ENCODE measurements at places on chromosomes 5 and 9.

DNA sequence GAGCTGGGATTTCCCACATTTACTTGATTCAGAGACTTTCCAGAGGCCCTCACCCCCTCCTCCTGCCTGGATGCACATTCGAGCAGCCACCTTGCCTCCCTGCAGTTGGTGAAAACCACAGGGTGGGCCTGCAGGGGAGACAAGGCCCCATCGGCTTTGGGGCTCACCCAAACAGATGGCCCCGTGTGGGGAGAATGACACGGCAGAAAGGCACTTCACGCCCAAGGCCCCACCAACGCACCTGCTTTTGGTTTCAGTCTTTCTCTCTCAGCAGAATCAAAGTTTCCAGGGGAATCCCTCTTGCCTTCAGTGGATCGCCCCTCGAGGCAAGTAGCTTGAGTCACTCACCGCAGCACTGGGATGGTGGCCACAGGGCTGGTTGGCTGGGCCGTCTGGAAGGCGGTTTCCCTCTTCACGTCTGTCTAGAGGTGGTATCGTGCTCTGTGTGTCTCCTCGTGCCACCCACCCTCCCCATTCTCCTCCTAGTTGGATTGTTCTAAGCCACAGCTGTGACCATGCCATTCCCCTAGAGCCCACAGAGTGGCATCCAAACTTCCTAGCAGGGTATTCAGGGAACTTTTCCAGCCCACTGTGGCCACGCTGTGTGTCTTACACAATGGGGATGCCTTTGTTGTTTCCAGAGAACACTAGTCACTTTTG, 31.8 kb downstream of the SEC61B start:
- peak; percentile 75 for DNase-seq

DNA sequence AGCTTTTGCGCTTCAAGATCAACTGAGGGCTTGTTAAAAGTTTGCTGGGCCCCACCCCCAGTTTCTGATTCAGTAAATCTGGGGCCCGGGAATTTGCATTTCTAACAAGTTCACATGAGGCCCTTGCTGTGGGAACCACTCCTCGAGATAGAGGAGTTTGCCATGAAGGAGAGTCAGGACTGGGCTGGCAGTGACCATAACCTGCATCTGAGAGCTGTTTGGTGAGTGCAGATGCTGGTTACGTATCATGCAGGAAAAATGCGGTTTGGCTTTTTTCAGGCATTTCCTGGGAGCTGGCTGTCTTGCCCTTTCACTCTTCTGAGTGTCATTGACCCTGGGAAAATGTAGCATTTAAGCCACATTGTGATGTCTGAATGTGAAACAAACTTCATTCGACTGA, 9.4 kb upstream of the ANGPTL2 start:
- DNase-seq: no peak

DNA sequence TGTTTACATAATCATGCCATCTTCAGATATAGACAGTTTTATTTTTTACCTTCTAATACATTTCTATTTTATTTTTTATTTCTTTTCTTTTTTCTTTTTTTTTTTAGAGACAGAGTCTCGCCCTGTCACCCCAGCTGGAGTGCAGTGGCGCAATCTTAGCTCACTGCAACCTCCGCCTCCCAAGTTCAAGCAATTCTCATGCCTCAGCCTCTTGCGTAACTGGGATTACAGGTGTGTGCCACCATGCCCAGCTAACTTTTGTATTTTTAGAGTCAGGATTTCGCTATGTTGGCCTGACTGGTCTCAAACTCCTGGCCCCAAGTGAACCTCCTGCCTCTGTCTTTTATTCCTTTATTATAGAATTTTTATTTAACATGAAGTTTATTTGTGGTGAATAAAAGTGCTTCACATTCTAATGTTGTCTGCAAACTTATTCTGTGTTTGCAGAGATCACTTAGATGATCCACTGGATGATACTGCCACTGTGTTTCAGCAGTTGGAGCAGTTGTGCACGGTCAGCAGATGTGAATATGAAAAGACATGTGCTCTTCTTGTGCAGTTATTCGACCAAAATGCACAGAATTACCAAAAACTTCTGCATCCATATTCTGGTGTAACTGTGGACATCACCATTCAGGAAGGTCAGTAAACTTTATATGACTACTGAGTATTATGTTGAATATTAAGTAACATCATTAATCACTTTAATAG, 62.2 kb downstream of the RANBP17 start:
- no peak for DNase-seq

DNA sequence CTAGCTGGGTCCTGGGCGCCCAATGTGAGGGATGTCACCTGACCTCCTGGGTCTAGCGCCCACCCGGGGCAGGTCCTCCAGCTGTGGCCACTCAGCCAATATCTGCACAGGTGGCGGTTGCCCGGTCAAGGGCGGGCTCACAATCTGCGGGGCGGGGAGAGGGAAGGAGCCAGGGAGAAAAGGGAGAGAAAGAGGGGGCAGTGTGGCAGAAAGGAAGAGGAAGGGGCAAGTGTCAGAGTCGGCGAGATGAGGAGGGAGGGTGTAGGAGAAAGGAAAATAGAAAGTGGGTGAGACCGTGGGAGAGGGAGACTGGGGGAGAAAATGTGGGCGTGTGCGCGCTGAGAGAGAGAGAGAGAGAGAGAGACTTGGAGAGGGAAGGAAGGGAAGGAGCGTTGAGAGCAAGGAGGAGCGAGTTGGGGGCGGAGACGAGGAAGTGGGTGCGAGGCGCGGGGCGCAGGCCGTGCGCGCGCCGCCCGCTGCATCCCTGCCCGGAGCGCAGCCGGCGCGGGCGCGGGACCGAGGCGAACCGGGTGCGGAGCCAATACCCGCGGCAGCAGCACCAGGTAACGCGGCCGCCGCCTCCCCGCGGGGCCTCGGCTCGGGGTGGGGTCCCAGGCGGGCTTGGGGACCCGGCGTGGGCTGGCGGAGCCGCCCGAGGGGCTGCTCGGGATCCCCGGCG, at the start of gene HRH2:
Gene HRH2 (plus strand): TSS at position 479 of the 679 bp plus-strand sequence. CDS start 25,163 bp downstream, outside the sequence.
- DNase-seq: no peak

DNA sequence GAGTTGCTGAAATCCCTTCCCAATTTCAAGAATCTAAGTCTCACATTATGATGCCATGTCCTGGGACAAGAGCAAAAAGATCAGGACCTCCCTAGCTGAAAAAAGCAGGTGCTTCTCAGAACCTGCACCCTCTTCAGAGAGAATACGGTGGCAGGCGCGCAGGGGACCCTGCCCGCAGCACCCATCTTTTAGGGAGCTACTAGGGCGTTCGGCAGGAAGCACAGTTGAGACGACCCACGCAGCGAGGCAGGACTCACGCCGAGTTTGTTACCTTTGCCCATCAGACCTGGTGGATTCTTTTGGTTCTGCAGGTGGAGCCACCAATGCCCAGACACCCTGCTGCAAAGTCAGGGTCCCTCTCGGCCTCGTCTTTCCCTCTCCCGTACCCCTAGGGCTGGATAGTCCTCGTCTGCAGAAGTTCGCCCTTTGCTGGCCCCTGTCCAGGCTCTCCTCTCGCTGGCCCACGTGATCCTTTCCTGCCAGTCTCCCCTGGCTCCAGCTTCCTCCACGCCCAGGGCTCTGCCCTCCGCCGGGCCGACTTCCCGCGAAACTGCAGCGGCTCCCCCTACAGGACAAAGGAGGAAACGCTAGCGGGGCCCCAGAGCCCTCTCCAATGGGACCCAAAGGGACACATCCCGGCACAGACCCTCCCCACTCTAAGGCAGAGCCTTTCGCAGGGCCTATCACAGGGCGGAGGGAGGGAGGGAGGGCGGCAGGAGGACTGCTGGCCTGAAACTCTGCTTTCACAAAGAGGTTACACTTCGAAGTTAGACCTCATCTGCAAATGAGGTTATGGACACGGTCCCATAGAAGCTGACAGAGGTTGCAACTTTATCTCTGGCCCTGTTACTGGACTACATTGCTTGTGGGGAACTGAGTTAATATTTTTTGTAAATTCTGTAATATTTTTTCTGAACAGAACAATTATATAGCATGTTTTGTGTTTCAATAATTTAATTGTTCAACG, 28.8 kb downstream of the TMEM174 start:
- DNase-seq: peak; percentile 57

DNA sequence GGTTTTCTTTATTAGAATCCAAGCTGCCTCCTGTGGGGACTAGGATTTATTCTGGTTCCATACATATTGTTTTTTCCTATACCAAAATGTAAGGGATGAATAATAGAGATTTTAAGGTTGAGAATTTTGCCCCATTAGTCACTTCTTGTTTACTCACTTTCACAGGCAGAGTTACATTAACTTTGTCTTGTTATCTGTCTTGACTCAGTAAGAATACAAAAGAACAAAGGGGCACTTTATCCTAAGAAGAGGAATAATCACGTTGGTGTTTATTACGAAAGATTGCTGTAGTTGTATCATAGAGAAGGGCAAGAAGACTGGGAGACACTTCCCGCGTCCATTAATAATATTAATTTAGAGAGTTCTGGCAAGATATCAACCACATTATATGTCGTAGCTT, 599.7 kb upstream of the FTMT start:
- no peak for DNase-seq

DNA sequence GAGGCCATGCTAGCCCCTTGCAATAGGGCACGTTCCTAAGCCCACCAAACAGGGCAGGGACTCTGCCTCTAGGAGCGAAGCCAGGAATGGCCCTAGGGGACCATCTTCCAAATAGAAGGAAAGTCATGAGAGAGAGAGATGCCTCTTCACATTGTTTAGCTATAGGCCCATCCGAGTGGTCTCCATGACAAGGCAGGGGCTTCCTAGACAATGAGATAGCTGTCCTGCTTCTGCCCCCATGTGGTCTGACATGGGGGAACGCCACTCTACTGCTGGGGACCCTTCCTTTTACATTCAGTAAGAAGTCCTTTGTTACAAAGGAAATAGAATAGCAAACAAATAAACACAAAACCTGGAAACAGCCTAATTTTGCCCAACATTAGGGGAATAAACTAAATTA, 17.9 kb upstream of the KIF4B start:
- no peak for DNase-seq

DNA sequence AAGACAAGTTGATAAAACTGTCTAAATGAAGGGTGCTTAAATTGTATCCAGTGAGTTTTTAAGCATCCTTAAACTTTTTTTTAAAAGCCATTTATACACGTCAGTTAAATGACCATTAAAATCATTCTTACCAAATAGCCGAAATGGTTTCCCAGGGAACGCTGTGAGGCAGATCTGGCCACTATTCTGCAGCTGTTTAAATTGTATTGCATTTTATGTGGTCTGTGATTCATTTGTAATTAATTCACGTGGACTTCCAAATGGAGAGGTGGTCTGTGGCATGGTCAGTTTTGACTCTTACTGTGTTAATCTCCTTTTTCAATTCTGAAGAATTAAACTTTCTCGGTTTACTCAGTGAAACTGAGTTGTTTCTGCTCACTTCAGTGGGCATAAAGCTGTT, 113.7 kb upstream of the OTULINL start:
- DNase-seq: no peak

DNA sequence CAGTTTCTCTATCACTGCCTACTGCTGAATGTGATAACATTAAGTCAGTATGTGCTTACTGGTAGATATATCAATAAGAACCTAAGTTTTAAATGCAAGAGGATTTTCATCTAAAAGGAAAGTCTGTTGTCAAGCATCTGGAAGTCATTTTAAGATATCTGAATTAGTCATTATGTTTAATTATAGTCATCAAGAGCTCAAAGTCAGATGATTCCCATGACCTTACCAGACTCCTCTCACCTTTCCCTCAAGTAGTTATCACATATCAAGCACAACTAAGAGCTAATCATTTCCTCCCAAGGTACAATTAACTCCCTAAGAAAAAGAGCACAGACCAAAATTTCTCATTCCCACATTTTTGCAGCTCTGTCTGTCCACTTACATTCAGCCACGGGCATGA, 45.5 kb downstream of the PUM3 start:
- no peak for DNase-seq

DNA sequence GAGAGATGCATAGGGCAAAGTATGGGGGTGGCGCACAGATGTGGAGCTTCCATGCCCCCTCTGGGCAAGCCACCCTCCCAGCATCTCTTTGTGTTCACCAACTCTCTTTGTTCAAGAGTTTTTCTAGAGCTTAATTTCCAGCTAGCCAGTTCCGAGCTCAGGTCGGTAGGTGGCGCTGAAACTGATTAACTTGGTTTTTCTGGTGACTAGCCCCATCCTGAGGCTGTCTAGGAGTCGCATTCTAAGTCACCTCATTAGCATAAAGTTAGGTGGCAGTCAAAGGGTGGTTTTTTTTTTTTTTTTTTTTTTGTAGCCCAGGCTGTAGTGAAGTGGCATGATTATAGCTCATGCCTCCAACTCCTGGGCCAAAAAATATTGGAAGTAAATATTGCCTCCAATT, 476.4 kb downstream of the KDM4C start:
- DNase-seq: peak; percentile 36

DNA sequence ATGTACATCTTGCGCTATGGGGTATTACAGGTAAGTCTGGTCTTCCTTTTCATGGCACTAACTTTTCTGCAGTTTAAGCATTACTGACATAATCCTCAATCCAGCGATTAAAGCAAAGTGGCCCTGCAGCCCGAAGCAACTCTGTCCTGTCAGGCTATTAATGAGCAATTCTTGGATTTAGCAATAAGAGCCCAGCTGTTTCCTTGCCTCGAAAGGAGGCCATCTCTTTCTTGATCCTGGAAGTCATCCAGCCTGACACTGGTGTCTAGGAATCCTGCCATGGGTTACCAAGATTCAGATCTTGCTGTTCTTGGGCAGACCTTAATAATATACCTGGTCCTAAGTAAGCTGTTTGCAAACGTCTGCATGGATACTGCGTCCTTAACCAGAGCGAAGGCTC, 102.0 kb downstream of the RFK start:
- no peak for DNase-seq

DNA sequence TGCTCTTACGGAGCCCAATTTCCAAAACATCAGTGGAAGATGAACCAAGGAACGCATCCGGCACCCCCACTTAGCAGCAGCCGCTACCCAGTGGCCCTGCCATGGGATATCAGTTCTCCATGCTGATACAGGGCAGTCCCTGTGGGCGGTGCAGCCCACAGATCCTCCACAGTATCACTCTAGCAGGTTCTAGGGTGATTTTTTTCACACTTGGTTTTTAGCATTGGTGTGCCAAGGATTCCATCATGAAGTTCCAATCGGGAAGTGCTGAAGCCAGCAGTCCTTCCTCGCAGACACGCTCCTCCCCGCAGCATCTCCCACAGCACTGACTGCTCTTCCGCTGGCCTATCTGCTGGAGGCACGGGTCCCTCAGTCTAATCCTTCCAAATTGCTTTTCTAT, 261.9 kb downstream of the SYK start:
- DNase-seq: no peak

DNA sequence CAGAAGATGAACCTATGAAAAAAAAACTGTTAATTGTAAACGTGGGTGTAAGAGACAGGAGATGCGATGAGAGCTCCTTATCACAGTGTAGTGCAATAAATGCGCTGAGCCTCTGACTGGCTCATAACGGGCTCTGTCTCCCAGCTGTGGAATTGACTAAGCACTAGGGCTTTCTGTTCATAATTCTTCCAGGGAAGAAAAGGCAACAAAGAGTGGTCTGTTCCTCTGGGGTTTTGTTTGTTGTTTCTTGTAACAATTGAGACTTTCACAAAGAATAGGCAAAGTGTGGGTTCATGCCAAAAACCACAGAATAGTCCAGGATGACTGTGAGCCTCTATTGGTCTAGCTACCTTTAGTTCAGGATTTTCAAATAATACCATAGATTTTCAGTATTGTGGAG, 39.4 kb downstream of the UBE2QL1 start:
- DNase-seq: no peak

- no peak for DNase-seq
Observed at GRCh38 chr5:115818821-115819220, 2.4 kb upstream of the CDO1 start.

GRCh38 chr9:110812886-110813285, 144.3 kb downstream of the MUSK start:
- no peak for DNase-seq

All from activated CD8-positive, alpha-beta memory T cell treated with anti-CD3 and anti-CD28 coated beads for 48 hours (primary cell).